D341Med (cell line): ENCODE measurements at places on chromosomes 2 and 18.

DNA sequence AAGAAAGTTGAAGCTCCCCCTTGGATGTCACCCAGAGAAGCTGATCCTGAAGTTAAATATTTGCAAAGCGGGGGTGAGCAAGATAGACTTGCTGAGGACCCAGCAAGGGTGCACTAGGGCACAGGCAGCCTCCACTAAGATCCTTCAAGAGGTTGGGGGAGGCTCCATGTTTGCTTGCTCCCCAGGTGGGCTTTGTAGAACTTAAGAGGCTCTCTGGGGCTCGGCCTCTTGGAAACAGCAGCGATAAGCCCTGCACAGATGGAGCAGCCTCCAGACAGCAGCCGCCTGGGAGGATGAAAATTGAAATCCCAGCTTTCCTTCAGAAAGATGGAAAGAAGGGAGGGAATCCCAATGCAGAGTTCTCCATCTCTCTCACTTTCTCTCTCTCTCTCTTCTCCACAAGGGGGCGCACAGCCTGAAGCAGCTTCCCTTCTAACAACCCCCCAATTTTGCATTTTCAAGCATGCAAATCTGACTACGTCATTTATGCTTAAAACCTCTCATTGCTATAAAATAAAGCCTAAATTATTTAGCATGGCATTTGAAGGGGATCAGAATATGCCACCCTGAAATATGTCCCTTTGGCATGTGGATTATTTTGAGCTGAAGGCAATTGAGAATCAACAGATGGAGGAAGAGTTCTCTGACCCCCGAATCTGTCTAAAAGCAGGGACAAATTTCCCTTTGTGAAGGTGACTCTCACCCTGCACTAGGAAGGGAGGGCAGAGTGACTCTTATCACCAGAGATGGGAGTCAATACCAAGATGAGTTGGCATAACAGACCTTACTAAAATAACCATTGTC is 185.7 kb upstream of the KLHL29 start:
- DNase-seq, result peak; percentile 39

DNA sequence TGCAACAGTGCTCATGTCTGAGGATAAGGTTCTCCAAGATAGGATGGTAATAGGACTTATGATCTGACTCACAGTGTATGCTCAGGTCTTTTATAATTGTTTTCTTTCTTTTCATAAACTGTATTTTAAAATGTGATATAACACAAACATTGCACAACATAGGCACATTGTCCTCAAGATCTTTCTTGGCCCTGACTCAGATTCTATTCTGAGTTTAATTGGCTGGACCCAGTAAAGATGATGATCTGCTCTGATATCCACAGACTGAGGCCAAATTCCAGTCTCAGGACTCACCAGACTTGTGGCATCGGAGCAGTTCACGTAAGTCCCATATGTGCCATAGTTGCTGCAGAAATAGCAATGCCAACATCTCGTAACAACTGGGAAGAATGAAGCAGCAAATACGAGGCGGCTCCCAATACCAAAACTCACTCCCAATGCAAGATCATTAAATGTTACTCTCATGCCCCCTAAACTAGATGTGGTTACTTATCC is 448.9 kb upstream of the SLC14A2 start:
- DNase-seq, result no peak

- DNase-seq, result no peak
Observed at GRCh38 chr2:223998948-223999347, 40.1 kb downstream of the SERPINE2 start.

DNA sequence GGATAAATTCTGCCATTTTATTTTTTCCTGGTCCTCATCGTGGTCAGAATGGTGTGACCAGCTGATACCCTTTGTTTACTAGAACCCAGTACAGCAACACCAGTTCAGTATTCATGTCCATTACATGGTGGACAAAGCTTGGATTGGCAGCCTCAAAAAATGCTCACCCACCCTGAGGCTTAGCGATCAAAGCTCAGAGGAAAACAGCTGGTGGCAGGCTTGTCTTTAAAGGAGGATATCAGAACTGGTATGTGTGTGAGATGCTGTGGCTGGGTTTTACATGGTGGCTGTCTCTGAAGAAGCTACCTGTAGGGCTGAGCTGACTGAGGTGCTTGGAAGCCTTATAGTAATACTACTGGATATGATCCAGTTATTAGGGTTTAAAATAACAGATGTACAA is 471.1 kb upstream of the MEX3C start:
- no peak for DNase-seq

DNA sequence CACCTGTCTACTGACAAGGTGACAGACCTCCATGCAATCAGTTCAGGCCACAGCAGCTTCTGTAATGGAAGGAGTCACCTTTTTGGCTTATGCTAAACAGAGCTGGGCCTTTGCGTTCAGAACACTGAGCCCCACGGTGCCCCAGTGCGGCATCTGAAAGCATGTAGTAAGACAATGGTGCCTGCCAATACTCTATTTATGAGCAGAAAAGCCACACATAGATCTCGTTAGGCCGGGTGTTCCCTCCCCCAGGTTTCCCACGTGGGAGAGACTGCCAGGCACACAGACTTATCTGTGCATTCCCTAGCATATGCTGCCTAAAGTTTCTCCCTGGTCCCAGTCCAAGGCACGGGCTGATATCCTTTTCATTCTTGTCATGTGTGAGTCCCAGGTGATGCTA is 150.9 kb downstream of the ACTR3 start:
- DNase-seq, result no peak

GRCh38 chr2:195018462-195018861 is 638.6 kb upstream of the SLC39A10 start:
- no peak for DNase-seq

DNA sequence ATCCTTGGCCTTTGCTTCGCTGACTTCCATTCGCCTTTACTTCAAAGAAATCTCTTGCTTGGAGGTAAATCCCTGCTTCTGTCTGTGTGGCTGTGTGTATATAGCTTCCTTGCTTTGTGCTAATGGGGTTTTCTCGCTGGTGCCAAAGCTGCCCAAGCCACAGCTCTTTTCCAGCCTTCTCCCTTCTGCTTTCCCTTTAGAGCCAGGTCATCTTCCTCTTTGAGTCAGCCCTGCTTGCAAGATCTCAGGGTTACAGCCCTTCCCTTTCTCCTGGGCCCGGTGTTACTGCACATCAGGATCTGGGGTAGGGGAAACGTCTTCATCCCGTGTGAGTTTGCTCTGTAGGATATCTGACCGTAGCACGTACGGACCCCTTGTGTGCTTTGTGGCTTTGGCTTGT is 19.1 kb downstream of the EIF4E2 start:
- no peak for DNase-seq
